HFF-Myc (cell line): ENCODE measurements at places on chromosomes 7 and 10.
A peak's percentile ranks its signal among the peaks of the same experiment; 100 is the strongest.

DNA sequence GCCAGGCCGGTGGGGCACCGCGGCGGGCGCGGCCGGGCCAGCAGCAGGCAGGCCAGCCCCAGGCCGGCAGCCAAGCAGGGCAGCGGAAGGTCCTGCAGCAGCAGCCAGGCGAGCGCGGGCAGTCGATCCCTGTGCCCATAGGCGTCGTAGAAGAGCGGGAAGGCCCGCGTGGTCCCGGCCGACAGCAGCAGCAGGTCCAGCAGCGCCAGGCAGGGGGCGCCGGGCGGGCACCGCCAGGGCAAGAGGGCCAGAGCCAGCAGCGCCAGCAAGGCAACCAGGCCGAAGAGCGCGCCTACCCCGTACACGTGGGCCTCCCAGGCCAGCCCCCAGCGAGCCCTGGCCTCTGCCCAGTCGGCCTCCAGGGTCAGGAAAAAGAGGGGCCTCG lies 8.4 kb upstream of the RBM28 start:
- DNase-seq: no peak

DNA sequence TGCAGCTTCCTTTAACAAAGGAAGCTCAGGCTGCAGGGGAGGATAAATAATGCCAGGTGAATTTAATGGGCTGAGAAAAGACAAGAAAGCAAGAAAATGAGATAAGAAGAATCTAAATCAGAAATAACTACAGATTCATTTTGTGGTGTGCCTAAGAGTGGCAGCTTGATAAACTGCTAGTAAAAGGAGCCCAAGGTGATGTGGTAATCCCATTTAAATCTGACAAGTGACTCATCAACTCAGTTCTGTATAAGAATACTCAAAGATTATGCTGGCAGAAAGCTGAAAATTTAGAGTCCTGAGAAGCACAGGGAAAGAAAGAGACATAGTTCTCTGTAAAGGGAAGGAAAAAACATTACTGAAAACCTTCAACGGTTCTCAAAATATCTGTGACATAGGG lies 109.4 kb upstream of the PDE1C start:
- DNase-seq: no peak

GRCh38 chr10:45015590-45015989 lies 14.9 kb downstream of the ZNF22 start:
- DNase-seq: no peak

DNA sequence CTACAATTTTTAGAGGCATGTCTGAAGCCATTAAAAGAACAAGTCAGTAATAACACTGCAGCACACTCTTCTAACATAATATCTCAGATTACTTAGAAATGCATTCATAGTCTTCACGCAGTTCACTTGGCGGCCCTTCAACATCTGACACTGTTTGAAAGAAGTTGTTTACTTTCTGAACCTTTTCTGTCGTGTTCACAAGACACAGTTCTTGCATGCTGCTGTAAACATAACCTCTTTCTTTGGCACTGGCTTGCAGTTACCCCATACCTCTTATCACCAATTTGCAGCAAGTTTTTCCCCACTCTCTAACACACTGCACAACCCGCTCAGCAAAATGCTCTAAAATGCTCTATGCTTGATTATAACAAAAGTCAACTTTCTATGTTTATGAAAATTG lies 12.0 kb downstream of the PIP4K2A start:
- no peak for DNase-seq

GRCh38 chr10:4013651-4014121 lies 228.7 kb upstream of the KLF6 start:
- no peak for DNase-seq

DNA sequence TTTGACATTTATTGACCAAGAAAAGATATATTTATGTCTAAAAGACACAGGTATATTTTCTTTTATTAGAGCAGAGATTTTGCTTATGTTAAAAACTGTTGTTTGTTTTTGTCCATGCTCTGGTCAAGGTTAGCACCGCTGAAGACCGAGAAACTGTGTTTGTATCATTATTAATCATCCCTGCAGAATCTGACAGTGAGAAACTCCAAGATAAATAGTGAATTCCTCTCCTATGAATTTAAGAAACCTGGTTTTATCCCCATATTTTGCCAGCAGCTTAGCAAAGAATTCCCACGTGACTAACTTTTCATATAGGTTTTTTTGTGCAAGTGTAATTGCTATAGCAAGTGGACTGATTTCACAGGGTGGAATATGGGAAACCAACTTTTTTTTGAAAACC lies 77.6 kb downstream of the FRMD4A start:
- DNase-seq: no peak

DNA sequence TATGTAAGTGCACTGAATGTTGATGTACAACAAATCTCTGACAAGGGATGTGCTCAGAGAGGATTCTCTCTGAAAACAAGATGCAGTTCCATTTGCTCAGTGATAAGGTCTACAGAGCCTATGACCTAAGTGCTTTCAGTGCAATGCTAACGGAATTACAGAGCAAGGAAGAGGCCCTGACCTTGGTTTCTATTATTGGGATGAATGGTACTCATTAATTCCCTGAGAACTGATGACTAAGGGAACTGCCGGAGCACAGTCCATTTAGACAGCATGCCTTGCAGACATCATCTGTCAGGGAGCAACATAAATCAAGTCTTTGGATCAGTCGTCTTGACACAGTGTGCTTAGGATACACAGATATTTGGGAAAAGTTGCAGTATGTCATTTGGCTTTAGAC lies 340.8 kb downstream of the PHTF2 start:
- peak; percentile 59 for DNase-seq

GRCh38 chr10:70561070-70561469 lies 41.5 kb downstream of the PRF1 start:
- DNase-seq: no peak

DNA sequence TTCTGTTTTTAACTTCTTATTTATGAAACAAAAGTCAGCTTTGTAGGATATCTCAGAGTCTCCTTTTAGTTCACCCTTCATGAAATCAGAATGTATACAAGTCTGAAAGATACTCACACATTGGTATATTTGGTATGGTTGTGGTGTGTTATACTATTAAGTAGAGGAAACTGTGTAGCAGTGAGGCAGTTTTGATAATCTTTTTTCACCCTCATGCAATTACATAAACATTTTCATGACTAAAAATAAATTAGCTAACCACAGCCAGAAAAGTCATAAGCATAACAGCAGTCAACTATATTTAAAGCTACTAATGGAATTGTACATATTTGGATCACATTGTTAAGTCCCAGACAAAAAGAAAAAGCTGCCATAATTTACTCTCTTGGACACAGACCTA lies 62.1 kb downstream of the FAM185A start:
- no peak for DNase-seq
